ENCODE measurements at places on chromosomes 1 and 21.
A peak's percentile ranks its signal among the peaks of the same experiment; 100 is the strongest.

- DNase-seq = no peak
Observed at GRCh38 chr1:202713110-202713509, 2.9 kb upstream of the SYT2 start.

GRCh38 chr1:199751962-199752687 lies 275.4 kb upstream of the NR5A2 start:
- DNase-seq = no peak

DNA sequence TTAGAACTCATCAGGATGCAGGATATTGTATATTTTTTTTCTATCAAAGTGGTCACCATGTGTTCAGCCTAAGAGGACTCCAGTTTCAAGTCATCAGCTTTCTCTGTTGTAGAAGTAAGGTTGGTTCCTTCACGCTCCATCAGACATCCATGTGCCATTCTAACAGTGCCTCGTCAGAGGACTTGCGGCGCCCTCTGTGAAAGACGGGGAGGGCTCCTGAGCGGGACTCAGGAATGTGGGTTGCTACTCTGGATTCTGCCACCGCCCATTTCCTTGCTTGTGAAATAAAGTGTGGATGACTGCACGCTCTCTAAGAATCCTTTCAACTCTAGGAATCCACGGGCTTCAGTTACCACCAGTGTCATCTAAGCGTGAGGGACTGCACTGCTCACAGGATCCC lies 593.5 kb downstream of the KIF26B start:
- no peak for DNase-seq

GRCh38 chr21:27171707-27172106 lies 204.8 kb upstream of the ADAMTS5 start:
- DNase-seq = no peak

- peak; percentile 4 for DNase-seq
Observed at GRCh38 chr1:233086961-233087881, 136.8 kb downstream of the NTPCR start.

- DNase-seq = no peak
Observed at GRCh38 chr21:45641480-45642035, 2.0 kb upstream of the PCBP3 start.

- DNase-seq = no peak
Observed at GRCh38 chr1:53410701-53411100, 48.5 kb upstream of the DMRTB1 start.

GRCh38 chr1:234226113-234226818 lies 147.0 kb upstream of the COA6 start:
- no peak for DNase-seq

DNA sequence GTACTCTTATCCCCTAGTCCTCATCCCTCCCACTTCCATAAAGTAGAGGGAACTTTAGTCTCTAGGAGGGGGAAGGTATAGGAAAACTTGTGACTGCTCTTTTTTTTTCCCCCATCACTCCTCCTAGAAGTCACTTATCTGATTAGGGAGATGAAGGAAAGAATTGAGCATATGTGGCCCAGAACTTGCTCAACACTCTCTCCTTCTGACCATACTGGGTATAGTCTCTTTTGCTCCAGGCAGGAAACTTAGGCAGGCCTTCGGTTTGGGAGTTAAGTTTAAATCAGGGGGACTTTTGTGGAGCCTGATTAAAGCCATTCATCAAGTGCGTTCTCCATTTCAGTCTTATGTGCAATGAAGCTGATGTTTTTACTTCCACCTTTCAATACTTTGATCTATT lies 5.8 kb downstream of the UBE2U start:
- DNase-seq = no peak

GRCh38 chr1:23169727-23170335 lies 1.2 kb upstream of the LUZP1 start:
- DNase-seq = peak; percentile 15

DNA sequence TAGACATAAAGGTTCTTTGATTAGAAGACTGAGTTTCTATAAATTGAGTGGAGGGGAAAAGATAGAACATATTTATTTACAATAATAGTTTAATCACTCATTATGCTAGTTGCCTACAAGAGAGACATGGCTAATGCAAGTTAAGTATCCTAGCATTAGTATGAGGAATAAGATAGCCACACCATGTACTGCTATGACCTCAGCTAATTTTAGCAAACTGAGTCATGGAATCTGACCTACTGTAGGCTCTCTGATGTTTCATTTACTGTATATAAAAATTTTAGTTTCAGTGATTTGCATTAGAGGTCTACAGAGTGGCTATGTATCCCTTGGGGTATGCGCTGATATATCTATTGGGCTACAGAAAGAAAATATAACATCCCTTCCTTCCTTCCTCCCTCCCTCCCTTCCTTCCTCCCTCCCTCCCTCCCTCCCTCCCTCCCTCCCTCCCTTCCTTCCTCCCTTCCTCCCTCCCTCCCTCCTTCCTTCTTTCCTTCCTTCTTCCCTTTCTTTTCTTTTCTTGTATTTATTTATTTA lies 5.8 kb downstream of the AGL start:
- no peak for DNase-seq

DNA sequence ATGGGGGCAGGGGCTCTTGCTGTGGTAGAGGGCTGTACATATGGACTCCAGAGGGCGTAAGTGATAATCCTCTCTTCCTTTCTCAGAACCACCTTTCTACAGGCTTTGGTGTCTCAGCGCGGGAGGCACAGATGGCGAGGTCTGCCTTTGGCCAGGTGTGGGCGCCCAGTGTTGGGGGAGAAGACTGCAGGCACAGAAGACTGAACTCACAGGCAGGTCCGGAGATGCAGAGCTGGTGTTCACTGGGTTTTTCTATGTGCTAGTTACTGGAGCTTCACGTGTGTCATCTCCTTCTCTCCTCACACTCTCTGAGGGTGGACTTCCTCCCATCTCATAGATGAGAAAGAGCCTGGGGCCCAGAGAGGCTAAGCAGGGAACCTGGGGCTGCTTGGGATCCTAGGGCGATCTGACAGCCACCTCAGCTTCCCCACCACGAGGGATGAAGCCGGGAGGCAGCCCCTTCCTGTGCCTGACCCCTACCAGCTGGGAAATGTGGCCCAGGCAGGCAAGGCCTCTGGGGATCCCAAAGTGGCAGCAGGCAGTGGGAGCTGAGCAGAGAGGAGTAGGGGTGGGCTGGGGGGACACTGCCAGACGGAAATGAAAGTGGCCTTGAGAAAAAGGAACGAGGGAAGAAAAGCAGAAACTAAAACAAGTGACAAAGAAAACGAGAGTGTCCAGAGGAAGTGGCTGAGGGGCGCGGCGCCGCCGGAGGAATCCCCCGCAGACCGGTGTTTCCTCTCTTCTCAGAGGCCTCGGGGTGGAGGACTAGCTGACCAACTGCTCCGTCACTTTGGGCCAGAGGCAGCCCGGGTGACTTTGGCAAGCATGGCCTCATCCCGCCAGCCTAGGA lies 191.6 kb downstream of the HIVEP3 start:
- no peak for DNase-seq

DNA sequence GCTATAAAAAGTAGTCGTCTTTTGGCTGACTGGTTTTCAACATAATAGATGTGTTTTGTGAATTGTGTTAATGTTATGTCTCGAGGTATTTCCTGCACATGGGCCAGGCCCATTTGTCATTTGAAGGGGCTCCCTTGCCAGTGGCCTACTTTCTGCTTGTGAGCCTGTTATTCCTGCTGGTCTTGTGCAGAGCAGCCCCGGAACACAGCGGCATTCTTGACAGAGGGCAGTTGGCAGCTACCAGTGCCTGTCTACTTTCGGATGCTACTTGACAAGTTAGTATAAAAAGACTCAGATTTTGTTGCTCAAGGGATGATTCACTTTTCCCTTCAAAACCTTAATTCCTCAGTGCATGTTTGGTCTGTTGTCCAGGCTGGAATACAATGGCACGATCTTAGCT lies 28.5 kb downstream of the PGM1 start:
- peak; percentile 27 for DNase-seq

GRCh38 chr1:150536836-150537731 lies 12.1 kb upstream of the ADAMTSL4 start:
- no peak for DNase-seq

DNA sequence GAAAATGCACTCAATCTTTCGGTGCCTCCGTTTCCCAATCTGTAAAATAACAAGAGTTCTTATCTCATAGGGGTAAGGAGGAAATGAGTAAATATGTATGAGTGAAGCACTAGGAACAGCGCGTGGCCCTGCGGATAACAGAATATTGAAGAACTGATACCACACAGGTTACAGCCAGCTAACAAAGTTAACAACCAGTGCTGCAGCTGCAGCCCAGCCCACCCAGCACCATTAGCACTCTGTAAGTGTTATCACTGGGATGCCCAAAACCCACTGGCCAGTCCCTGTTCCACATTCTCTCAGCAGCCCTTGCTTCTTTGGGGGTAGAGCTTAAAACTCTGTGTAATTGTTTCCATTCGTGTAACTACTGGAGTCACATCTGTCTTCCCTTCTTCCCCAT lies 89.5 kb downstream of the VWA5B1 start:
- no peak for DNase-seq

GRCh38 chr1:179955731-179956130 lies 1.1 kb downstream of the CEP350 start:
- DNase-seq = no peak

- no peak for DNase-seq
Observed at GRCh38 chr1:221779771-221780170, 37.9 kb upstream of the DUSP10 start.

GRCh38 chr1:17475752-17476151 lies 36.3 kb upstream of the RCC2 start:
- DNase-seq = no peak

DNA sequence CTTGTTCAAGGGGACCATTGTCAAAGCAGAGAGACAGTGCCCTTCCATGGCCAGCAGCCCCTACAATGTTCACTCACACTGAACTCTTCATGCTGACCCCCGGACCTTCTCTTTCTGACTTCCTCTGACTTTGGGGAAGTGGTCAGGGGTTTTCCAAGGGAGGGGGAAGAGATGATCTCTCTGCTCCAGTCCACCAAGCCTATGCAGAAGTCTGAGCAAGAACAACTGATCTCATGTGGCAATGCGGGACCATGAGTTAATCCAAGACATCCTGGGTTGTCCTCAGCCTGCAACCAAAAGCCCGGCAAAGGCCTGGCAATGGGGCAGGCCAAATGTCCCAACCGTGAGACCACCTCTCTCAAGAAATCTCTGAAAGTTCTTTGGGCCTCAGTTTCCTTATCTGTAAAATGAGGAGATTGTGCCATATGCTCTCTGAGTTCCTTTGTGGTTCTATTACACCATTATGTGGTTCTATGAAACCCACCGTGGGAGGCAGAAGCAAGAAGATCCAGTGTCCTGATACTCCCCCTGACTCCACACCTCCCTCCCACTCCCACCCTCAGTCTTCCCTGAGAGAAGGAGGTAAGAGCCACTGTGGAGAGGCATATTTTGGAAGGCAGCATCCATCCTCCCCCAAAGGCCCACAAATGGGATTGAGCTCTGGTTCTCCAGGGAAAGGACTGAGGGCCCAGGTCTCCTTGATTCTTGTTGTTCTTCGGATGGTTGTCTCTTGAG lies 11.8 kb upstream of the ARHGEF2 start:
- no peak for DNase-seq

GRCh38 chr1:155012026-155012546 lies 9.5 kb downstream of the ZBTB7B start:
- DNase-seq = peak; percentile 80

DNA sequence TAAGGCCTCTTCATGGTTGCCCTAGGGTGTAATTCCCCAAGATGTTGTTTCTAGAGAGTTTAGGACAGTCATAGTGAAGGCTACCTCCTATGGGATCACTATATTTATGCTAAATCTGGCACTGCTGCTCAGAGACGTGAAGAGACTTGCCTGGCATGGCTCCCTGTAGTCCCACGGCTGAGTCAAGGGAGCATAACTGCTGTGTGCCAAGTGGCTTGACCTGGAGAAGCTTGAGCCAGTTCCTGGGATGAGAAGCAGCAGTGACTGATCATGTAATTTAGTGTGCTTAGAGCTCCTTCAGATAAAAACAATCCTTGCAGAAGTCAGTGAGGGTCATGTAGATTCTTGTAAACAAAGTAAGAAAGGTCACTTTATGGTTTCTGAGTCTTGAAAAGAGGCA lies 68.9 kb upstream of the TSPAN2 start:
- no peak for DNase-seq

GRCh38 chr1:246012341-246012740 lies 494.7 kb downstream of the SMYD3 start:
- no peak for DNase-seq

GRCh38 chr1:30216602-30217001 lies 506.8 kb downstream of the MATN1 start:
- no peak for DNase-seq

DNA sequence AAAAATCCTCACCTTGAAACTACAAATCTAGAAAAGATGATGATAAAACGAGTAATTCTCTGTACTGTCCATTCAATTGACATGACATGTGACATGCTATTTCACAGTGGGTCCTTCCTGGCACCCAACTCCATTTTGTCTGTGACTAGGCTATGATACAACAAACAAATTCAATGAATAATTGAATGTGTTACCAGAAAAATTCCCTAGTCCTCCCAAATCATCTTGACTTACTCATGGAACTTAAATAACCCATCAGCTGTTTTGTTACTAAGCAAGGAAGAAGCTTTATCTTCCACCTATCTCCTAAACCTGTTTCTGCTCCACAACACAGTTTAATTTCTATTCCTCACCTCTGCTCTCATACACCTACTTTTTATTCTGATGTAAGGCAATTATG lies 30.4 kb downstream of the B3GALNT2 start:
- DNase-seq = no peak

DNA sequence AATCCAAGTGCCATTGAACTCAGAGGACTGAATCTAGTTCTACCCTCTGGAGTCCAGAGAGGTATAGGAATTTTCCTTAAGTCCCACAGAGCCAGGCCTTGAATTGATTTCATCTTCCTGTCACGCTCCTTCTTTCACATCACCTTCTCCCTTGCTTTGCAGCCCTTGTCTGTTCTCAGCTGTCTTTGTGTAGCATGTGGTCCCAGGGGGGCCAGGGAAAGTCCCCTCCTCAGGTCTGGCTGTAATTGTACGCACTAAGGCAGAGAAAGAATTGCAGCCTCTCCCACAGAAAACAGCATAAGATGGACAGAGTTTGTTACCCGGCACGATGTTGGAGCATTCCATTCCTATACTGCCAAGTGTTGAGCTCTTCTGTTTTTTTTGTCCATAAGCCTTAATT lies 153.6 kb downstream of the FAM78B start:
- no peak for DNase-seq

- DNase-seq = no peak
Observed at GRCh38 chr1:223197923-223198627, 55.0 kb upstream of the TLR5 start.

DNA sequence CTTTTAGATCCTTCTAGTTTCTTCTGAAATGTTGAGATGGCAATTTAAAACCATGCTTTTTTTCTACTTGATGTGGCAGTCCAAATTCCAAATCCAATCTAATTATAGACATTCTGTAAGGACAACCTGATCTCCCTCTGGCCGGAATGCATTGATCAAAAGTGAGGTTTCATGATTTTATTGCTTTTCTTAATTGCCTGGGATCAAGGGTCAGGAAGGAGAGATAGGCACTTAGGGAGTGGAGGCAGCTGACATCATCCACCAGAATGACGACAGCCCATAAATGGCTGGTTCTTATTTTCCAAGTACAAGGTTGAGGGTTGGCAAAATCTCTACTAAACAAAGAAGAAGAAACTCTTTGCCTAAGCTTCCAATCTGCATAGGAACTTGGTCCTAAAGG lies 46.4 kb upstream of the SCCPDH start:
- DNase-seq = no peak

All from anterior cingulate cortex (tissue), 58 donors.